NCI-H1105 (cell line): ENCODE measurements at places on chromosomes 16 and 17.

DNA sequence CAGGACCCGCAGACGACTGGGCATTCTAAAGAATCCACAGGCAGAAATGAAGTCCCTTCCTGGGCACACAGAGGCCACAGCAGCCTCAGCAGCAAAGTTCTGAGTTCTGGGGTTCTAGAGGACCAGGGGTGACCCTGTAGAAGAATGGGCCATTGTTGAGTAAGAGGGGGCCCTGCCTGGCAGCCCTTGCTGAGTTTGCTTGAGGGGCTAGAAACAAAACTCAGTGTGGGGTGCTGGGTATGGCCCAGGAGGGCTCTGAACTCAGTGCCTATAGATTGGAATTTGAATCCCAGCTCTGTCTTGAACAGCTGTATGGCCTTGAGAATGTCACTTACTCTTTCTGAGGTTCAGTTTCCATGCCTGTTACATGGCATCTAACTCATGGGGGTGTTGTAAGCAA is at the start of gene PDILT:
PDILT (minus strand) TSS at position 101 of the 400 bp plus-strand sequence. CDS start 5,437 bp downstream, outside the sequence.
- no peak for DNase-seq

DNA sequence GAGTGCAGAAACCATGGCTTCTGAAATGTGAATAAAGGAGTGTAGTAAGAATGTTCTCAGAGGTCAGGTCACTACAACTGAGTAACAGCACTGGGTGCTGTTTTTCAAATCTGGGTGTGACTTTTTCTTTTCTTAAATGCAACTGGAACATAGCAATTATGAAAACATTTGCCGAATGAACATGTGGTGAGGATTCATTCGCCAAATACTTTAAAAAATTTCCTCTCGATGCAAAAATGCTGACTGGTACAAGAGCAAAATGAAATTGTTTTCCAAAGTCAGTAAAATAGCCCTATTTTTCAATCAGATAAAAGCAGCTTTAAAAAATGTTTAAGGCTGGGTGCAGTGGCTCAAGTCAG is 18.6 kb downstream of the ZDHHC7 start:
- DNase-seq, result no peak

GRCh38 chr16:87604634-87605111 is 2.4 kb downstream of the JPH3 start:
- DNase-seq, result no peak

- no peak for DNase-seq
These were observed 35.9 kb upstream of the GHDC start for GRCh38 chr17:42230225-42230624.

GRCh38 chr17:28193241-28193640 is 125.8 kb upstream of the TMEM97 start:
- no peak for DNase-seq

DNA sequence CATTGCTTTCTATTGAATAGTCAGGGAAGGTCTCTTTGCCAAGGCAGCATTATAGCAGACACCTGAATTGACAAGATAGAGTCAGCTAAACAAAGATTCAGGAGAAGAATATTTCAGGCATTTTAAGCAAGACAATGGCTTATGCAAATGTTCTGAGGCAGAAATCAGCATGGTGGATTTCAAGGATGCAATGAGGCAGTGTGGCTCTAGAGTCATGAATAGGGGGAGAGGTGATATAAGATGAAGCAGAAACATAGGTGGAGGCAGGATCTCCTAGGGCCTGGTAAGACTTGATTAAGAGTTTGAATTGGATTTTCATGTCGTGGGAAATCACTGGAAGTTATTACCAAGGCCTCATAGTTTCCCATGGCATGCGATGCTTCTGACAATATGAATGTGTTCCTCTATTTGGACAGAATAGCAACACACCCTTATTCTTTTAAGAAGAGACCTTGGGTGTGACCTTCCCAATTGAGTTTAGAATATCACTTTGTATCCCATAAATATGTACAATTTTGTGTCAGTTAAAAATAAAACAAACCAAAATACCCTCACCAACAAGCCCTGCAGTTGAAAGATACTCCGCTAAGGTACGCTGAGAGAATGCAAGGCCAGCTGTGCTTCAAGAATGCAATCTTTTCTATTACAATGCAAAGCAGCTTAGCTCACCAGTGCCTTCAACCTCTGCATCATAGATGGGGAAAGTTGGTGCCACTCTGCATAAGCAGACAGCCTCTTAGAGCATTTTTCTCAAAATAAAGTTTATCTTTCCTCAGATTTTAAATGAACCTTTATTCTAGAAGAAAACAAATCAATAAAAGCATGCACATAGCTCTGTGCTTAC is 139.6 kb upstream of the SALL1 start:
- DNase-seq, result no peak

DNA sequence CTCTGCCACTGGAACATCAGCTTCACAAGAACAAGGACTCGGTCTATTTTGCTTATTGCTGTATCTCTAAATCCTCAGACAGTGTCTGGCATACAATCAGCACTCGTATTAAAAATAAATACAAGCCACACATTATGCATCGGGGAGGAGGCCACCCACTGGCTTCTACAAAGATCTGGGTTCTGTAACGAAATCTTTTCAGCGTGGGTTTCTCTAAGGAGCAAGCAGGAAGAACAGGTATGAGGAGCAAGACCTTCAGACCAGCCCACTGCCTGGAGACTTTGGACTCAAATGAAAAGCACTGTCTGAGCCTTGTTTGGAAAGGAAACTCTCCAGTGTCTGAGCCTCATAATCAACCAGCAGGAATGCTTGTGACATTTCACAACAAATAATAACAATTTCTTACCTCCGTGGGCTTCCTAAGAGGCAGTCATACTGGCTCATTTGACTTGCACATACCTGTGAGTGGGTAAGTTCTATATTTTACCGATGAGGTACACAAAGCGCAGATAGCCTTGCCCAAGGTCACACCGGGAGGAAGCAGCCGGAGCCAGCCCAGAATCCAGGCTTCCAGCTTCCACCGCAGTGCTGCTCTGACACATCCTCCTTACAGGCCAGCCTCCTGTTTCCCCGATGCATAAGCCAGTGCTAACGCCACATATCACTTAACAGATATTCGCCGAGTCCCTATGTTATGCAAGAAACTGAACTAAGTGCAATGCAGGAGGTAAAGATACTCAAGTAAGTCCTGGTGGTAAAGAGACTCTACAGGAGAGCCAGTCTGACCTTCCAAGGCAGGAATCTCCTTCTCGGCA is 118.6 kb upstream of the TNRC6C start:
- DNase-seq, result no peak

GRCh38 chr16:11033629-11034420 is 89.5 kb downstream of the CLEC16A start:
- DNase-seq, result no peak
